ENCODE measurements at places on chromosomes 7 and 10.

GRCh38 chr10:406976-407375, 271.7 kb downstream of the ZMYND11 start:
- DNase-seq = no peak

- no peak for DNase-seq
These were observed 355.3 kb downstream of the ARL4A start for GRCh38 chr7:13042605-13043236.

GRCh38 chr7:143013893-143014292, 13.0 kb downstream of the OR9A2 start:
- no peak for DNase-seq

DNA sequence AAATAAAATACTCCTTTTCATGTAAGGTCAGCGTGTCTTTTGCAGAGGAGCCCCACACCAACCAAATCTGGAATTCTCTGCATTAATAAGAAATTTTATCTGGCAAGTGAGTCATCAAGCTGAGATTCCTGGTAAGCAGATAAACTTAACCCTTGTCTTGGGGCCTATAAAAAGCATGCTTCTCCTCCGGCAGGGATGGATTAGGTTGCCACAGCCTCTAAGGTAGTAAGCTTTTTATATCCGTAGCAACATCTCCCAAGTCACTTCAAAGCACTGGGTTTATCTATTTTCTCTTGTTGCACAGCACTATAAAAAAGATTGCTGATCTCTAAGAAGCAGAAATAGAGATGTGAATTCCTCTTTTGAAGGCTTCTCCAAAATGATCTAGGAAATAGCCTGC, 202.8 kb upstream of the NOBOX start:
- no peak for DNase-seq

DNA sequence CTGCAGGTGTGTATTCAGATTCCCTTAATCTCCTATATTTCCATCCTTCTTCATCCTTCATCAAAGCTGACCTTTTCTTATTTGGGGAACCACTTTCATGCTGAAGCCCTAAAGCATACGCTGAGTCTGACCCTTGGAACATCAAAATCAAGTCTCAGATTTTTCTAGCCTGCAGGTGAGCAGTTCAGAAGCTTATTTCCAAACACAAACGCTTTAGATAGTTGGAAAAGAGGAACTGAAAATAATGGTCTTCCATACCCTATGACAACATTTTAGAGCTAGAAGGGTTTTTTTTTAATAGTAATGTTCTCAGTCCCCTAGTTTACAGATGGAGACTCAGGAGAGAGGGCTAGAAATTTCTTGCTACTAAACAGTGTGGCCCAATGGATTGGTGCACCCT, 1.6 kb upstream of the AGK start:
- no peak for DNase-seq

DNA sequence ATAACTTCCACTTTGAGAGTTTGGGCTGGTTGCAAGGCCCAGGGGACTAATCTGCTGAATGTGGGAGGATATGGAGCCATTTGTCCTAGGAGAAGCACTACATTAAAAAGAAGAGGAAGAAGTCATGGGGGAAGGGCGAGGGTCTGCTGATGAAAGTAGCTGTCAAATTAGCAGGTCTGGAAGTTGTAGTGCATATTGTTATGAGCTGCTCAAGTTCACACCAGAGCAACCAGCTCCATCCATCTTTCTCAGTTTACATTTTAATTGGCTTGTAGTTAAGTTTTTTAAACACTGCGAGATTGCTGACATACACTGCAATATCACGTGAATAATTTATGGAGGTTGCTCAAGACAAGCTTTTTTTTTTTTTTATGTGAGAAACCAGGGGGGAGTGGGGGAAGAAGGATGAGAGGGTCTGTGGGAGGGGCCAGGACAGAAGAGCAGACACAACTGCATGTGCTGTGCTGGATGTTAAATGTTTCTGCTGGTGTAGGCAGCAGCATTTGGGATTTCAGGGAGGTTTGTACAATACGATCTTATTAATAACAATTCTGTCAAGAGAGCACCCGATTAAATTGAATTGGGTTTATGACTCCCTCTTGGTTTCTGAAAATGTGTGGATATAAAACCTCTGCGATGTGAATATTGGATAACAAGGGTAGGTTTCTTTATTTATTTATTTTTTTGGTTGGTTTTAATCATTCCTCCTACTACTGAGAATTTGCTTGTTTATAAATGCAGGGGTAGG, 759.0 kb upstream of the GALNT17 start:
- DNase-seq = no peak

- no peak for DNase-seq
These were observed 4.3 kb downstream of the GCK start for GRCh38 chr7:44184873-44185446.

- no peak for DNase-seq
These were observed 50.2 kb downstream of the CDK1 start for GRCh38 chr10:60828489-60828852.

- DNase-seq = no peak
These were observed 34.9 kb upstream of the TLL2 start for GRCh38 chr10:96548589-96548988.

DNA sequence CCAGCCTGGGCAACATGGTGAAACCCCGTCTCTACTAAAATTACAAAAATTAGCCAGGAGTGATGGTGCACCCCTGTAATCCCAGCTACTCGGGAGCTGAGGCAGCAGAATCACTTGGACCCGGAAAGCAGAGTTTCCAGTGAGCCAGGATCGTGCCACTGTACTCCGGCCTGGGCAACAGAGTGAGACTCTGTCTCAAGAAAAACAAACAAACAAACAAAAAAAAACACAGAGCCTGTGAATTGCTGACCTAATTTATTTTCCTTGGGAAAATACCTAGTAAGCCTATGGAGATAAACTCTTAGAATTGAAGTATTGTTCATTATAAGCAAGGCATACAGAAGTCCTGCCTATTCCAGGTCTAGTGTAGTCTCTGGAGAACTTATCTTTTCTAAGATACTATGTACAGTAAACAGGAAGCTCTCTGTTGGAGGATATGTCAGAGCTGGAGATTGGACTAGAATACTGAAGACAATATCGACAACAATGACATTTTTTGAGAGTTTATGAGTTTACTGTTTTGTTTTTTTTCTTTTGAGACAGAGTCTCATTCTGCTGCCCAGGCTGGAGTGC, 14.9 kb downstream of the GTF2I start:
- DNase-seq = no peak

DNA sequence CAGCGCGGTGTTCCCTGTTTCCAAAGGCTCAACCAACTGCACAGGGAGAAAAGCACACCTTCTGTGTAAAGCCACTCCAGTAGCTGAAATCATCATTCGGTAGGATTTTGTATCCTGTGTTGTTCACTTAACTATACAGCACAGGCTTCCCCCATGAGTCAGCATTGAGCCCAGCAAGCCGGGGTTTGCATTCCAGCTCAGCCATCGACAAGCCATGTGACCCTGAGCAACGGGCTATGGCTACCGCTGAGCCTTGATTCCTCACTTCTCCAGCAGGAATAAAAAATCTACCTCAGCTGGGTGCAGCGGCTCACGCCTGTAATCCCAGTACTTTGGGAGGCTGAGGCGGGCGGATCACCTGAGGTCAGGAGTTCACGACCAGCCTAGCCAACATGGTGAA, 44.1 kb upstream of the ATP6V0A4 start:
- no peak for DNase-seq

GRCh38 chr7:2065528-2065927, 167.2 kb downstream of the MAD1L1 start:
- no peak for DNase-seq

GRCh38 chr7:131370523-131370968, 42.9 kb downstream of the MKLN1 start:
- DNase-seq = no peak

GRCh38 chr10:104578671-104579070, 62.4 kb upstream of the SORCS3 start:
- no peak for DNase-seq

- DNase-seq = no peak
These were observed 124.7 kb downstream of the LRRC18 start for GRCh38 chr10:48814933-48815332.

DNA sequence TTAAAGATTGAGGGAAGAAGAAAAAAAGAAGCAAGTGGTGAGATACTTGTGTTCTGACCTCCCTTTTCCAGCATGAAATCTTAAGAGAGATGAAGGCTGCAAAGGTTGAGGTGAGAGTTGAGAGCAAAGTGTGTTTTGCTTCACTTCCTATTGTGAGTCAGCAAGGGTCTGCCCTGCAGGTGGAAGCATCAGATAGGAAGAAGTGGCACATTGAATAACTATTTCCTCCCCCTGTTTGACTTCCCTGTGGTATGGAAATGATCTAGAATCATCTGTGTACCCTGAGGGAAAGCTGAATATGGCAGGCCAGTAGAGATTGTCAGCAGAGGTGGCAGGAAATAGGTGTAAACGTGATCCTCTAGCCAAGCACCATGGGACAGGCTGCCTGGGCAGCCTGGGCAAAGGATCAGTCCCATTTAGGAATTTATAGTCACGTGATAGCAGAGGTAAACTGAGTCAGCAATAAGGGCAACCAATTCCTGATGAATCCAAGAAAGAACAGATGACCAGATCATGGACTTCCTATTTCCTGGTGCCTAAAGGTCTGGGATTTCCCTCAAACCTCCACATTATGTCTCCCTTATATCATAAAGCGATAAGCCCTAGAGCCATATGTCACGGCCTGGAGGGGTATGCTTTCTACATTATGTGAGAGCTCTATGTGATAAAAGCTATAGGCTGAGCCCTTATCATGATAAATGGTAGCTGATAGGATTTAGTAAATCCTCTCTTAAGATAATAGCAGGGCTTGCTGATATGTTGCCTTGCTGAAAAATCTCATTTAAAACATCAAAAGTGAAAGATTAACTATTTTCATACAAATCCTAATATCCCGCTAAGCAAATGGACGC, 287.0 kb downstream of the MDFIC start:
- DNase-seq = no peak

DNA sequence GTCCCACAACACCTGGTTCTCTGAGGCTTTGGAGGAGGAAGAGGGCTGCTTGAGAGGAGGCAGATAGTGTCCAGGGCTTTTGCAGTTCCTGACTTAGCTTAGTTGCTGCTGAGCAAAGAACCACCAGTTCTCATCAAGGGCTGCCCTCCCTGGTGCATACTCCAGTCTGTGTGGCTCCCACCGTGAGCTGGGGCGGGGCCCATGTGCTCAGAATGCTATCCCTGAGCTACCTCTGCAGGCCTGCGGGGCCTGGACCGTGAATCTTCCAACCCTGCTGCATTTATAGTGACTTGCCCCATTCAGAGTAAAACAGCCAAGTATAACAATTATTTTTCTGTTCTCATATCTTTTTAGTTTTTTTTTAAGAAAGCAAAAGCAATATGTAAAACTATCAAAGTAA, 49.2 kb downstream of the TACR2 start:
- no peak for DNase-seq

Data from esophagus squamous epithelium (tissue), 5 donors.